ENCODE measurements at places on chromosomes 12 and 14. TPM values are rescaled to one million over a fixed set of nuclear protein-coding genes. Genes with fewer than 3 reads are reported as not detected.

DNA sequence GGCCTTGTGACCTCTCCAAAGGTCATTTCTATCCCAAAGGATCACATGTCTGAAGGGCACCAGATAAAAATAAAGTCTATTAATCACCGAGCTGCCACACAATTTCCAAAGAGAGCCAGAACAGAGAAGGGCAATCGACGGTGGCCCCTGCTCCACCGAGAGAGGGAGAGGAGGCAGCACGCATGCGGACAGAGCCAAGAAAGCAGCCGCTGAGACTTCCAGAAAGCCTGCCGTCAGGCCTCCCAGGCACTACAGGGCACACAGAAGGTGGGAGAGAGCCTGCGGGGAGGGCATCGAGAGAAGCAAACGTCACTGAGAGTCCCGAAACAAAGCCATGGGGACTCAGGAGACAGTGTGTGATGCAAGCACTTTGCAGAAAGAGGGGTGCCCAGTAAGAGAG lies 182.0 kb downstream of the DPF3 start:
- no peak overlapping the region for H3K4me3 ChIP-seq
- H3K27ac ChIP-seq = no peak overlapping the region
- no peaks in the 10 kb centered on the region for H3K36me3 ChIP-seq
- H3K4me1 ChIP-seq = peaks cover 32% of the 10 kb centered on the region
- no peak for DNase-seq

- H3K36me3 ChIP-seq = no peaks in the 10 kb centered on the region
- H3K27ac ChIP-seq = no peak overlapping the region
- H3K27me3 ChIP-seq = no peaks in the 10 kb centered on the region
- no peaks in the 10 kb centered on the region for H3K4me1 ChIP-seq
- H3K4me3 ChIP-seq = no peak overlapping the region
- no peak for DNase-seq
These were observed 331.5 kb downstream of the LRIG3 start for GRCh38 chr12:58588770-58589169.

DNA sequence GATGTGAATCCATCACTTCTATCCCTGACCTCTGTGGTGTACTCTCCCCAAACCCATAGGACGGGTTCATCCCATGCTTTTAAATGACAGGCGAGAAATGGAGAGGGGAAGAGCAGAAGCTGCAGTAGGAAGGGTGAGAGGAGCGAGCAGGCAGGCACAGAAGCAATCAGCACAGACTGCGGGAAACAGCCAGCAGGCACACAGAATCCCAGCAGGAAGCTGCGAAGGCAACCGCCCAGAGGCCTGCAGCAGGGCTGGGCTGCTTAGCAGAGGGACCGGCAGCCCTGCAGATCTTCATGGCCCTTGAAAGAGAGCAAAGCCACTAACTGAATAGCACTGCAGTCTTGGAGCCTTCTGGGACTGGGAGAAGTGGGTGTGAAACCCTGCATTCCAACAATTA lies 287.0 kb upstream of the FKBP4 start:
- no peaks in the 10 kb centered on the region for H3K4me1 ChIP-seq
- H3K27ac ChIP-seq = no peak overlapping the region
- no peaks in the 10 kb centered on the region for H3K36me3 ChIP-seq

GRCh38 chr14:98954349-98955000 lies 317.5 kb downstream of the BCL11B start:
- H3K27me3 ChIP-seq = no peaks in the 10 kb centered on the region
- H3K36me3 ChIP-seq = no peaks in the 10 kb centered on the region
- H3K4me3 ChIP-seq = no peak overlapping the region
- H3K27ac ChIP-seq = no peak overlapping the region
- DNase-seq = no peak

PPM1H gene
- 0.07 TPM for total RNA-seq

All from activated CD8-positive, alpha-beta T cell treated with anti-CD3 and anti-CD28 coated beads for 36 hours (primary cell).